Stimulated activated CD8-positive, alpha-beta memory T cell treated with anti-CD3 and anti-CD28 coated beads, Interleukin-7, amount 100 ng/mL, for 24 hours (primary cell): ENCODE measurements at places on chromosomes 16 and 17.

DNA sequence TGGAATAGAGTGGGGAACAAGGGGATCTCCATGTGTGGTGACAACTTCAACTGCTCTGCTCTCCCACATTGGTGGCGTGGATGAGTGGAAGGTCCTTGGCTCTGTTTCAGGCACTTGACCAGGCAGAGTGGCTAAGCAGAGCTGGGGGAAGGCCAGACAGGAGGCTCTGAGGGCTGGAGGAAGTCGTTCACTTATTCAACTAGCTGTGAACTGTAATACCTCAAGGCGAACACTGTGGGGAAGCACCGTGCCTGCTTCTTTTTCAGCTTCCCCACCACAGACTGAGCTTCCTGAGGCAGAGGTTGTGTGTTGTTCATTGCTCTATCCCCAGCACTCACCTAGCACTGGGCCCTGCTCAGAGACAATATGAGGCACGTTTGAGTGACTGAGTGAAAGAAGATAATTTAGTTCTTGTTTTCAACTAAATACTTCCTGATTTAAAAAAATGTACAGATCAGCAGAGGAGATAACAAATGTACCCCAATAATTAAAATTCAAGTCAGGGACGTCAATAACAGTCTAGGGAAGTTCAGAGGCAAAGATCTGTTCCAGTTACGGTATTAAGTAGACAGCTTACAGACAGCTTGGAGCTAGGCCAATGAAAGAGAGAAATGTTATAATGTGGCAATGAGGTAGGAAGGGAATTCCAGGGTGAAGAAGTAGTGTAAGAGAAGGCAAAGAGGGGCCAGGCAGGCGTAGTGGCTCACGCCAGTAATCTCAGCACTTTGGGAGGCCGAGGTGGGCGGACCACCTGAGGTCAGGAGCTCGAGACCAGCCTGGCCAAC, 34.7 kb downstream of the MYO18A start:
- DNase-seq, result no peak

GRCh38 chr17:66025551-66025950, 166.4 kb downstream of the CEP112 start:
- DNase-seq, result no peak

GRCh38 chr17:5123343-5124124, 7.7 kb downstream of the USP6 start:
- DNase-seq, result no peak

DNA sequence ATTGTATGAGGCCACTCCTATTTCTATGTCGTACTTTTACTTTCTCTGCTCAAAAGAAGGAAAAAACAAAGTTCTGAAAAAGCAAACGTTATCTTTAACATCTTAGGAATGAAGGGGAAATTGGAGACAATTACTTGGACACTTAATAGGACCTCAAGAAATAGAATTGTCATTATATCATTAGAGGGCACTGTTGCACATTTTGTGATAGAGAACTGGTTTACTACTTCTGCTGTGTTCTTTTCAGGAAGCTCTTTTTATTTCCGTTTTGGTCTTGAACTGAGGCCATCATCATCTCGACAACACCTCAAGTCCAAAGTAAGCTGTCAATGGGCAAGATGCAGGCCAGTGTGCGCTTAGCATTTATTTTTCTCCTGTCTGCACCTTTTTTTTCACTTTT, 14.6 kb downstream of the COG4 start:
- no peak for DNase-seq

- DNase-seq, result no peak
These were observed 9.6 kb upstream of the SPN start for GRCh38 chr16:29653471-29653870.
